ENCODE measurements at places on chromosomes 5 and 9.

GRCh38 chr5:158117467-158118160 lies 258.7 kb upstream of the CLINT1 start:
- no peak for DNase-seq

GRCh38 chr5:132070460-132071337 lies 2.9 kb upstream of the CSF2 start:
- peak; percentile 64 for DNase-seq

GRCh38 chr5:180646963-180647305 lies 2.5 kb downstream of the FLT4 start:
- DNase-seq: no peak

DNA sequence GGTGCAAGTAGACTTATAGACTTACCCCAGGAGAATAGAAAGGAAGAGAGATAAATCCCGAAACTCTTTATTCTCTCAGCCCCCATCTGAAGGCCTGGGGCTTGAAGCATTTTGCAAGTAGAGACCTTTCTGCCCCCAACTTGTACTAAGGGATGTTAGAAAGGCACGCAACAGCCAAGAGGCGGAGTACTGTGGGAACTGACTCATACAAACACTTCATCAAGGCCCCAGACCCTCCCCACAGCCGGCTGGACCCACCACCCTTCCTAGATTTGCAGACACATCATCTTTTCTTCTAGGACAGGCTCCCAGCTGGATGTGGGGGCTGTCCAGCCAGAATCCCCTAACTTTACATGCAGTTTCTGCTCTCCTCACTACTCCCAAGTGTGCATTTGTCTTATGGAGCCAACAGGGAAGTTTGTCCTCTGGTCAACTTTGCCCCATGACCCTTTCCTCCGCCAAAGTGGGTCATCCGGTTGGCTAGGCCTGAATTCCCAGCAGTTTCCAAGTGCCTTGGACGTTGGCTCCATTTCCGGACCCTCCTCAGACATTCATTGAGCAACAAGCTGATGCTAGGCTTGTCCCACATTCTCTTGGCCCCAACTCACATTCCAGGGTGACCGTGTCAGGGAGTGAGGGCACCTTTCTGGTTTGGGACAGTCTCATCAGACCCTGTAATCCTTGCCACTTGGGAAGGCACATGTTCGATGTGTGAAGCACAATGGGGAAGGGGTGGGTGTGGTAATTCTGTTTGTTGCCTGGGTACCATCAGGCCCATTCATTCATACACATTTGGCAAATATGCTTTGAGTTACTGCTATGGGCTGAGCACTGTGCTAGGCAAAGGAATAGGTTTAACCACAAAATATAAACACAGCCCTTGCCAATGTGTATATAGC lies 64.6 kb downstream of the ABLIM3 start:
- DNase-seq: no peak

DNA sequence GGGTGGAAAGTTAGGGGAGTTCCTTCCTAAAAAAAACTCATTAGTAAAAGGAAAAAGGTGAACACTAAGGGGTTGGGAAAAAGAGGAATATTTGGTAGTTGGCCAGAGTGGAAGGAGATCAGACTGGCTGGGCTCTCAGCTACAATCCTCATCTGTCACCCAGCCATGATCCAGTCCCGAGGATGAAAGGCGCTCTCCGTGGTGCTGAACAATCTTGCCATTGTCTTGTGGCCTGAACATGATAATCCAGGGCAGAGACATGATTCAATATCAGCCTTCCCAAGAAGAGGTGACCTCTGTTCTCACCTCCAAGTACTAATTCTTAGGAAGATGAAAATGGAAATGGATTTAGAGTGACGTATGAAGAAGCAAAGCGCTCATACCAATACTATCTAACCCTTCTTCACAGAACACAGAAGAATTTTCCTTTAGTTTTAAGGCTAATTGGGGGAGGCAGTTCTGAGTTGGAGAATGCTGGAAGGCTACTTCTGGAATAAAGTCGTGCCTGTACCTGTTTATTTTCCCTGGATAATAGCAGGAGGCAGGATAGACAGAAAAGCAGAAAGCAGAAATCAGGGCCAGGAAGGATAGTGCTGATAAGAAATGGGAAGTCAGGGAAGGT lies 36.6 kb upstream of the MYORG start:
- no peak for DNase-seq

DNA sequence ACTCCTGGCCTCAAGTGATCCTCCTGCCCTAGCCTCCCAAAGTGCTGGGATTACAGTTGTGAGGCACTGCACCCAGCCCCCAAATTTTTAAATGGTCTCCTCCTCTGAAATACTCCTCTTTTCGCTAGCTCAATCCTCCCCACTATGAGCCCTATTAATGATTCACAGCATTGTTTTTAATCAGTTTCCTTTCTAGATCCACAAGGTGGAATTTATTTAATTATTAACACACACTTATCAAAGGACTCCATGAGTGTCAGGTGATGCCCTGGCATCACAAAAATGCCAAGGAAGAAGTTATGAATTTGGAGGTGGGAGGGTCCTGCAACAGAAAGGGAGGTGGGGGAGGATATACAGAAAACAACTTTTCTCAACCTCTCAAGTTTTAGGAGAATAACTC lies 806.5 kb downstream of the PRELID2 start:
- DNase-seq: no peak

GRCh38 chr5:158382473-158382872 lies 523.5 kb upstream of the CLINT1 start:
- DNase-seq: no peak

GRCh38 chr9:83511051-83511450 lies 27.1 kb downstream of the FRMD3 start:
- no peak for DNase-seq

DNA sequence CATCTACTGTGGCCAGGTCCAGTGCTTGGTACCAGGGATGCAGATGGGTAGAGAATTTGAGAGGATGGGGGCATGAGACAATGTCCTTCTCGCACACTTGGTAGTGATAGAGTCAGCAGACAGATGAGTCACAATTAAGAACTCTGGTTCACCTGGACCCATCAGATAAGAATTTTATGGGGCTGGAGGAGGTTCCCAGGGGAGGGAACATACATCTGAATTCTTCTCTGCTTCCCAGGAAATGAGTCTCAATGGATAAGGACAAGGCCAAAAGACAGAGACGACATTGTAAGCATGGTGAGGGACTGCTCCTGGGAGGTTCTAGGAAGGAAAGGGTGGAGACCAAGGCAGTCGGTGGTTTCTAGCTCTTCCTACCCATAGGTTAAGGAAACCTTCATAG lies 5.3 kb downstream of the SLC4A9 start:
- DNase-seq: no peak

Data from stimulated activated naive CD4-positive, alpha-beta T cell treated with Interleukin-2 at 50 U/mL for 16 hours (primary cell).